ENCODE measurements at places on chromosomes 12 and 14.

DNA sequence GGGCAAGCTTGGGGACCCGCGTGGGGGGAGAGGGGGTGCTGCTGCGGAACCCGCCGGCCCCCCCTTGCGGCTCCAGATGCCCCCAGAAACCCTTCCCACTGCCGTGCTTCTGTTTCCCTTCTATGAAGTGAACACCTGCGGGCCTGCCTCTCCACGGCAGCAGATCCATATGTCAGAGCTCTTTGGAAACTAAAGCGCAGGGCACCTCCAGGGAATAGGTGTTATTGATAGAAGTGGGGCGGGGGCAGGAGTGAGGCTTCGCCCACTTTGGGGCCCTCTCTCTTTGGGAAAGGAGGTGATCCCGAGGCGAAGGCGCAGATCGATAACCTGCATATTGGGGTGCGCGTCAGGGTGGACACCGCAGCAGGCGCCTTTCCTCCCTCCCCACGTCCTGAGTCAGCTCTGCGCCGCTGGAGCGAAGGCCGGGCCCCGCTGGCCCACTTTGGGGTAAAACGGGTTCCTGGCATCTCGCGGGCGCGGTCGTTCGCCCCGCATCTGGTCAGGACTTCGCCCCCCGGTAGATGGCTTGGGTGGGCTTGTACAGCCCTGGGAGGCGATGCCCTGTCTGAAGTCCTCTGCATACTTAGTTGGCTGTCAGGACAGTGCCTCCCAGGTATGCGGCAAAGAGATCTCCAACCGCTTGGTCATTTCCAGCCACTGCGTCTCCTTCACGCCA, 524 bp downstream of the KMT5A start:
- no peak for DNase-seq

DNA sequence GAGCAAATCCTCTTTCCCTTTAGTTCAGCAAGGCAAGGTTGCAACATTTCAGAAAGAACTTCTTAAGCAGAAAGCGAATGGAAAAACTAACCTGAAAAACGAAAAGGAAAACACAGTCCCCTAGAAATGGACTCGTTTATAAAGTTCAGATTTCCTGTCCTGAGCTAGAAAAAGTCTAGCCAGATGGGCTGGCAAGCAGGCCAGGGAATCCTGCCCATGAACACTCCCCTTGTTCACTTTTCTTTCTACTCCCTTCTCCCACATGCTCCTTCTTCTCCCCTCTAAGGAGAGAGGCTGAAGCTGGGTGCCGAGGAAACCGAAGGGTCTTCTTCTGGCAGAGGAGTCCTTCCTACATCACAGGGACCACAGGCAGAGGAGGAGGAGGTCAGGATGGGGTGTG, 27.1 kb downstream of the LTBP2 start:
- no peak for DNase-seq

DNA sequence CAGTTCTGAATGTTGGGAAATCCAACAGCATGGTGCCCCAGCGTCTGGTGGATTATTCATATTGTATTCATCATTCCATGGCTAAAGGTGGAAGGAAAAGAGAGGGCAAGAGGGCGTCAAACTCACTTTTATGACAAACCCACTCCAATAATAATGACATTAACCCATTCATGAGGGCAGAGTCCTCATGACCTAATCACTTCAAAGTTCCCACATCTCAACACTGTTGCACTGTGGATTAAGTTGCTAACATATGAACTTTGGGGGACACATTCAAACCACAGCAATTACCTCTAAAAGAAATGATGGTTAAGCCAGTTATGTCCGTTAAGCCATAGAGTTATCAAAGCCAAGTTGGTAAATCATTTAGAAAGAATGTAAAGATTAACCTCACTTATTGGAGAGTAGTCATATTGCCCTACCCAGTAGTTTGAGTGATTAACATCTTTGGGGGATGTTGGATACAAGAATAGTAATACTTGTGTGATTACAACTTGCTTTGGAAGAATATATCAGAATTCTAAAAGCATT, 212.4 kb upstream of the FLRT2 start:
- no peak for DNase-seq

- DNase-seq = no peak
Measured at GRCh38 chr12:128613837-128614590, 209.7 kb downstream of the SLC15A4 start.

- peak; percentile 59 for DNase-seq
Measured at GRCh38 chr14:95238487-95239298, 81.0 kb downstream of the CLMN start.

DNA sequence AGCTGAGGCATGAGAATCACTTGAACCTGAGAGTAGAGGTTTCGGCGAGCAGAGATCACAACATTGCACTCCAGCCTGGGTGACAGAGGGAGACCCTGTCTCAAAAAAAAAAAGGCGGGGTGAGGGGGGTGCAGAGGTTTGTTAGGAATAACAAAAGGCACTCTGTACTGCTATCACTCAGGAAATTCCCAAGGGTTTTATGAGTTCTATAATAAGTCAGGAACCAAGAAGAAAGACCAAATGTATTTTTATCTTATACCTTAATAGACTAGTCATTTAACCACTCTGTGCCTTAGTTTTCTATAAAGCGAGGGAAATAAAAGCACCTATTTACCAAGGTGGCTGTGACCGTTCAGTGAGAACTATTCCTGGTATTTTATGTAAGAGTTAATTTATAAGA, 319.2 kb downstream of the GPHN start:
- DNase-seq = no peak

GRCh38 chr12:131785763-131786330, 42.3 kb upstream of the MMP17 start:
- no peak for DNase-seq

GRCh38 chr14:58639842-58640484, 2.2 kb downstream of the DACT1 start:
- DNase-seq = peak; percentile 88

DNA sequence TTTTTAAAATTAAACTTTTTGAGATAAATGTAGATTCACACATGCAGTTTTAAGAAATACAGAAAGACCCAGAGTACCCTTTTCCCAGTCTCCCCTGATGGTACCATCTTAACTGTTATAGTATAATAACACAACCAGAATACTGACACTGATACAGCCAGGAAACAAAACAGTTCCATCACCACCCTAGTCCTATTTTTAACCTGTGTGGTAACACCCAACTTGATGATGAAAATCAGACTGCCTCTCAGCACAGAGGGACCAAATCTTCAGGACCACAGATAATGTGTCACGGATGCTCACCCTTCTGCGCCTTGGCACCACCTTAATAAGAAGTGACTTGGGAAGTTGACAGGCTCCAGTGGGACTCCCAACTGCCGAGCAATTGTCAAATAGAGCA, 18.1 kb downstream of the FBXO21 start:
- no peak for DNase-seq

DNA sequence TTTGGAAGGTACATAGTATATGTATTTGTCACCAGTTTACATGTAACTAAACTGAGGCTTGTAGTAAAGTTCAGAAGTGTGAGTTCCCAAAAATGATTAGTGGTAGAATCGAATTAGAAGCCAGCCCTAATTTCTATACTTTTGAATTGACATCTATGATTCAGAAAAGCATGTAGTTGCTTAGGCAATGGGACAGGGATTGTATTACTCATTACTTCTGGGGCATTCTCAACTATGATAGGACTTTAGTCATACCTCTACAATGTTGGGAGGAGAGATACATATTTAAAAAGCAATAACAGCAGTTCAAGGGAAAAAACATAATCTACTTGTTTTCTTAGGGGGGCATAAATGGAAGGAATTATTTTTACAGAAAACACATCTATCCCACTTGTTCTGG, 277.9 kb upstream of the E2F7 start:
- DNase-seq = no peak

GRCh38 chr14:102893452-102893851, 29.0 kb upstream of the AMN start:
- peak; percentile 5 for DNase-seq

DNA sequence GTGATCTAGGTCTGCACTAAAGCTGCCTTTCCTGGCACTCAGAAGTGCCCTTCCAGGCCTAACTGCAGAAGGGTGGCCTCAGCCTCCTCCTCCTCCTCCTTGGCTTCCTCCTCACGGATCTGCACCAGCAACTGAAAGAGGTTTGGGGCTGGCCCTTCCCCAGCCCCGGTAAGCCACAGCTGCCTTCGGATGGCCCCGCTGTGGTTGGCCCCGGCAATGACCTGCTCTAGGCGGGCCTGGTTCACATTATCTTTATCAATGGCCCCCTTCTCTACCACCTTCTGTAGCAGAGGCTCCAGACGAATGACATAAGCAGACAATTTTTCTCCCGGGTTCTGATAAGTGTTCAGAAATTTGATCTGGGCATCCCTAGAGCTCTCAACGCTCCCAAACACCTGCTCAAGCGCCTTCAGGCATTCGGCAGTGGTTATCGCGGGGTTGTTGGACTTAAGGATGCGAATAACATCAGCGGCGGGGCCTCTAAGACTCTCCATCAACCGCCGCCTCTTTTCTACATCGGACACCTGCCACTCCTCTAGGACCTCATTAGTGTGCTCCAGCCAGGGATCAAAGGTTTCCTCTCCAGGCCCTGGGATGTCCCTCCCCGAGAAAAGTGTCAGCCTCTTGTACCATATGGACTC, 1.5 kb downstream of the PNMA1 start:
- no peak for DNase-seq

DNA sequence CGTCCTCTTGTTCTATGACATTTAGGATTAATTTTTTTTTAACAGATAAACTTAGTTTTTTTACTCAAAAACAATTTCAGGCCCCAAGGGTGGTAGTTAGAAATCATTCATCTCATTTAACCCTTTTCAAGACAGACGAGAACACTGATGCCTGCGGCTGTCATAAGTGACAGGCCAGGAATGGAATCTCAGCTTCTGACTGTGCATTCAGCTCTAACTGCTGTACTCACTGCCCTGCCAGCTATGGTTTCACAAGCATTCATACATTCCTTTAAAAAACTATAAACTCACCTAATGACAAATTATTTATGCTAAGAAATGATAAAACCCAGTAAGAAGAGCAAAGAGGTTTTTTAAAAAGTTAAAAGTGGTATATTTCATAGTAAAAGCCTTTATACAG, 8.8 kb downstream of the DENND5B start:
- no peak for DNase-seq

DNA sequence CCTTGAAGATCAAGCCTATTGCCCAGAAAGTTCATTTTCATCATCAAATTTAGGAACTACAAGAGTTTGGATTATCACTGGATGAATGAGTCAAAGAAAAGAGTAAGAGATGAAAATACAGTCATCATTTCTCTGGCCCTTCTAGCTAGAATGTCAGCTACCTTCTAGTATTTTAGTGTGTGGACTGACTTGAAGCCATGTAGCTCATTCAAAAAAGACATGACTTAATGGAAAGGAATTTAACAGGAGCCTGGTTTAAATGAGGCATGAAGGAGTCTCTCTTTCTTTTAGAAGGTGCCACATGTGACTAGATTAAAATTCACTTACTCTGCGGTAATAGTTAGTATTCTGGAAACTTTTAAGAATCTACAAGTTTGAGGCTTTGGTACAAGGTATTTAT, 7.1 kb downstream of the PTHLH start:
- no peak for DNase-seq

DNA sequence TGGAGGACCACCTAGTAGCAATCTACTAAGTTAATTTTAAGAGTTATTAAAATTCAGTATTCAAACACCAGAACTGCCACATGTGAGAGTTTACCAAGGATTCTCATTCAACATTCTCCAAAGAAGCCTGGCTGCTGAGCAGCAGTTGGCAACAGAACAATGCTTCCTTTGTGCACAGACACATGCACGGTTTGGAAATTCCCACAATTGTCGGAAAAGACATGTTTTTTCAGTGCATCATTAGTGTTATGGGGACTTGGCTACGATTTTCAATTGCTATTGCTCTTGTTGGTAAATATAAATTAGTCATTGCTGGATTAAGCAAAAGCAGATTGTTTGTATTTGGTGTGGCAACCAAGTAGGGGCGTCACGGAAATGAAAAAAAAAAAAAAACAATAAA, 22.2 kb downstream of the ST8SIA1 start:
- DNase-seq = no peak

GRCh38 chr12:128695697-128696096, 128.1 kb downstream of the SLC15A4 start:
- no peak for DNase-seq

DNA sequence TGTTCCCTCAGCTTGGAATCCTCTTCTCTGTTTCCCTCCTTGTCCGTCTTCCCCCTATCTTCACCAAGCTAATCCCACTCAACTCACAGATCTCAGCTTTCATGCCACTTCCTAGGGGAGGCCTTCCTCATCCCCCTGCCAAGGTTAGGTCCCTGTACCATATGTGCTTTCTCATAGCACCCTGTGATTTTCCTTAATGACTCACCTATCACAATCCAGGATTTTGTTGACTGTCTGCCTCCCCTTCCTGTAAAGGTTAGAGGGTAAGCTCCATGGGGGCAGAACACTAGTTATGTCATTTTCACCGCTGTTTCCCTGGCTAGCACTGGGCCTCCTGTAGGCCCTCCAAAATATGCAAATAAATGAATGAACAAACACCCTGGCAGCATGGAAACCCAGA, 57.6 kb downstream of the CRADD start:
- no peak for DNase-seq

- no peak for DNase-seq
Measured at GRCh38 chr12:51777457-51777856, 71.1 kb downstream of the FIGNL2 start.

DNA sequence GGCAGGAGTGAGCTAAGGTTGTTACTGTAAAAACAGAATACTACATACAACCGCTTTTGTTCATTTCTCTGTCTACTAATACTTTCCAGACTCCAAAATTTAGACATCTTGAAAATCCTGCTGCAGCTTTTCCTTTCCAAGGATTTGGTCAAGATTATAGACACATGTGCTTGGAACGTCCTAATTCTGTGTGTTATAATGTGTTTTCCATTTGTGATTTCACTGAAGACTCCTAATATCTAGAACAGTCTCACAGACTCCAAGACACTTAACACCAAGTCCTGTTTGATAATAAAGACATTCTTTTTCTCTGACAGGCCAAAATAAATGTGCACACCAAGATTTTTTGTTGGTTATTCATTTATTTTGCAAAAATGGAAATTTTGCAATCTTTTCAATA, 41.8 kb upstream of the TMTC2 start:
- no peak for DNase-seq

DNA sequence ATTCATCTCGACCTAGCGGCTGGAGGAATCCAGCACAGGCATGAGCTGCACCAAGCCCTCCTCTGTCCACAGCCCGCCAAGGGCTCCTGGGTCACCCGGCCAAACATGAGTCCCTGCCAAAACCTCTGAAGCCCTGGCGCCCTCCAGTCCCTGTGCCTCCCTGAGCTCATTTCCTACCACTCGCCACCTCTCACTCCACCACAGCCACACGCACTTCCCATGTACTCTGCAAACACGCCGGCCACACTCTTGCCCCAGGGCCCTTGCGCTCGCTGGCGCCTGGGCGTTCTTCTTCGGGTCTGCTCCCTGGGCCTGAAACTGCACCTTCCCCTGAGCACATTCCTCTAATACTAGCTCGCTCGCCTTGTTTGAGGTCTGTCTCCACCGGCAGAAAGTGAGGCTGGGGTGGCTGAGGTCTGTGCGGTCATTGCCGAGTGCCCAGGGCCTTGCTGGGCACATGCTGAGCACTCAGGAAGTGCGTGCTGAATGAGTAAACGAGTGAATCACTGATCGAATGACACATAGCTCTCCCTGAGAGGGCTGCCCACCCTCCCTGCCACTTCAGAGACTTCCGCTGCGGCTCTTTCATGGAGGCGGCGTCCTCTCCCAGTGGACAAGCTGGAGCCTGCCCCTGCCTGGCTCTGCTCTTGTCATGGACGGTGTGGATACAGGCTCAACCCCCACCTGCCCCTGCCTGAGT, 33.7 kb upstream of the DLK1 start:
- DNase-seq = no peak

GRCh38 chr14:77799863-77800730, at the start of gene ADCK1:
ADCK1 (plus strand) TSS chr14:77800109; CDS start chr14:77818979, 18,870 bp downstream.
- DNase-seq = peak; percentile 79

Data from left kidney (tissue), 8 donors.